ENCODE measurements at places on chromosomes 3 and 15.

DNA sequence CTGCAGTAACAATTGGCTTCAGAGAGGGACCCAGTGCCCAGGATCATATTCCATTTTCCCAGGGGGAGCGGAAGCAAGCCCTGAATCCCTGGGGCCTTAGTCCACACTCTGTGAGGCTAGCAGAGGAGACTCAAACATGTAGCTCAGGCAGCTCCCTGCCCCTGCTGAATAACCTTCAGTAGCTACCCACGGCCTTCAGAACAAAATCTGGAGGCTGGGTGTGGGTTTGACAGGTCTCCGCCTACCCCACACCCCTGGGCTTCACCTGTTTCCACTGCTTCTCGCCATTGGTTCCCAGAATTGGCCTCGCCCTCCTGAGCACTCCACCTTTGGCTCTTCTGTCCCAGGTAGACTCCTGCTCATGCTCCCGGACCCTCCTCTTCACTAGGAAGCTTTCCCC is 93.6 kb upstream of the ATP2B2 start:
- no peak for DNase-seq

- peak; percentile 52 for DNase-seq
Measured at GRCh38 chr3:101828691-101829436, 20.4 kb upstream of the NFKBIZ start.

- no peak for DNase-seq
Measured at GRCh38 chr3:24450160-24450907, 44.3 kb downstream of the THRB start.

- DNase-seq, result peak; percentile 47
Measured at GRCh38 chr3:188956839-188957489, 214.8 kb upstream of the TPRG1 start.

DNA sequence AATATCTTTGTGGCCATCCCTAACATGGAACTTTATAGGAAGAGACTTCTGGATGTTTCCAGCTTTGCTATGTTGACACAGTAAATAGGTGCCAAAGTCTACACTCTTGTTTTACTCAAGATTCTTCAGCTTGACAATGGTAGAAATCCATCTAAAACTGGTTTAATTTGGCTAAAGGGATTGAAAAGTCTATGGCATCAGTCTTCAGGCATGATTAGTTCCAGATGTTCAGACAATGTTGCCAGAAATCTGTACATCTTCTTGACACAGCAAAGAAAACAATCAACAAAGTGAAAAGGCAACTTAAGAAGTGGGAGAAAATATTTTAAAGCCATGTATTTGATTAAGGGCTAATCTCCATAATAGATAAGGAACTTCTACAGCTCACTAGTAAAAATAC is 130.5 kb downstream of the LRRC3B start:
- DNase-seq, result no peak

Data from CD4-positive, alpha-beta T cell treated with Interleukin-15 for 4 hours (primary cell).